SK-N-SH (cell line): ENCODE measurements at places on chromosomes 5 and 9.

DNA sequence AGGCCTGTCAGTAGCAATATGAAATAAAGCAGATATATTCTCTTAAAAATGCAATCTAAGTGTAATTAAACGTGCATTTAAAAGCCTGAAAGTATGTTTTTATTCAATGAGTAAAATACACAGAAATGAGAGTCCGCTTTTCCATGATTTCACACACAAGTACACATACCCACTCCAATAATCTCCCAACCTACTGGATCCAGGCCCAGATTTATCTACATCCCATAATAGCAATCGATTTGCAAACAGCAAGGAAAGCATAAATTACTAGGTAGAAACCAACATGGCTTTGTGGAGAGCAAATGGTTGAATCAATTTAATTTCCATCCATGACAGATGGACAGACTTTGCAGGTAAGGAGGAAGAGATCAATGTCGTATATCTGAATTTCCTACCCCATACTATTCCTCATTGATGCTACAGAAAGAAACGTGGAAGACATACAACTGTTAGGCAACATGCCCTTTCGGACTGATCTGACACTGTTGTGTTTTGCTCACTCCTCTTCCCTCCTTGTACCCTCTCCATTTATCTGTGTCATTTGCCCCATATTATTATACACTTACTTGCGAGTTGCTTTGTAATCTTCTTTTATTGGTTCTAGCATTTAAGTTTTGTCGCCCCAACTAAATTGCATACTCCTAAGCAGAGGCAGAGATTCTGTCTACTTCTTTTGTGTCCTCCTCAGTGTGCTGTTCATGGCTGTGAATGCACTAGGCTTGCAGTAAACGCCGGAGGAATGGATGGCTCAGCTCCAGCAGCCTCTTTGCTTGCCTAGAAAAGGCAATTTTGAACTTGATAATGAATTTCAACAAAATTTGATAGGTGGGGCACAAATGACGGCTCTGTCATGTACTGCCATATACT lies 133.6 kb downstream of the NFIB start:
- DNase-seq: no peak

- DNase-seq: no peak
Measured at GRCh38 chr5:132549576-132549975, 6.3 kb upstream of the IL5 start.

GRCh38 chr9:23322392-23322791 lies 503.6 kb downstream of the ELAVL2 start:
- peak; percentile 4 for DNase-seq

DNA sequence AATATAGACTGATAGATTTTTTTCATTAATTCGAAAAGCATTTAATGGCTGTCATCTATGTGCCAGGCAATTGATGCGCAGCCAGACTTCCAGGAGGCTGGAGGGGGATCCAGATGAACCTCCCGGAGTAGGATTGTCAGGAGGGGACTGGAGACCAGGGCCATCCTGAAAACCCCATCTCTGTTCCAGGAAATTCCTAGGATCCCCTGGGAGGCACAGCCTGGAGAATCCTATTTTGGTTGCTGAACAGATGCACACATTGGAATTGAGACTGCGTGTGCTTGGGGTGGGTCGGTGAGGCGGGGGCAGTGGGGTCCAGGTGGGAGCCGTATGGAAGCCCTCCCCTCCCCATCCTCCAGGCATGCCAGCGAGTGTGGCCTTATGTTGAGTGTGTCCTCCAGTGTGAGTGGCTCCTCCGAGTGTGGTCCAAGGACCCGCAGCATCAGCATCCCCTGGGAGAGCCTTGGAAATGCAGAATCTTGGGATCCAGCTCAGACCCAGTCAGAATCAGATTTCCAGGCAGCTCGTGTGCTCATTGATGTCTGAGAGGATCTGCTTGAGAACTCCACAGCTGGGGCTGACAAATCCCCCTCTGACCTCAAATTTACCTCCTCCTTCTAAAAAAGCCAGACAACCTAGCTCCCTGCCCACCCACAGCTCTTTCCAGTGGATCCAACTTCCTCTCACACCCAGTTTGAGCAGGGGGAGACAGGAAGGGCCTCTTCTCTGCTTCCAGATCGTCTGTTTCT lies 38.7 kb downstream of the ROPN1L start:
- DNase-seq: no peak

DNA sequence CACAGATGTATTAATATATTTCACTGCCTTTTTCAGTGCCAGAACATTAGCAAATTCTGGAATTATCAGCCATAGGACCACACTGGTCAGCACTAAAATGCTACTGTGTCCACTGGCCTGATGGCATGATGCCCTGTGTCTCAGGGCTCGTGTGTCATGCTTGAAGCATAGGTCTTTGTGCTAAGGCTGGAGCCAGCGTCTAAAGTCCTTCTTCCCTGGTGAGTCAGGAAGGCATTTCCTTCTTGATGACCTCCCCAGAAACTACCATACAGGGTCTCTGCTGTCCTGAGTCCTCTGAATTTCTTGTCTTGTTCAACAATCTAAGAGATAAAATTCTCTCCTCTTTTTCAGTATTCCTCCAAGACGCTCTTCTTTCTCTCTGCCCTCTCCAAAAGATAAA lies 489.9 kb downstream of the PSAT1 start:
- DNase-seq: no peak

- no peak for DNase-seq
Measured at GRCh38 chr5:67799732-67800234, 415.8 kb upstream of the PIK3R1 start.

DNA sequence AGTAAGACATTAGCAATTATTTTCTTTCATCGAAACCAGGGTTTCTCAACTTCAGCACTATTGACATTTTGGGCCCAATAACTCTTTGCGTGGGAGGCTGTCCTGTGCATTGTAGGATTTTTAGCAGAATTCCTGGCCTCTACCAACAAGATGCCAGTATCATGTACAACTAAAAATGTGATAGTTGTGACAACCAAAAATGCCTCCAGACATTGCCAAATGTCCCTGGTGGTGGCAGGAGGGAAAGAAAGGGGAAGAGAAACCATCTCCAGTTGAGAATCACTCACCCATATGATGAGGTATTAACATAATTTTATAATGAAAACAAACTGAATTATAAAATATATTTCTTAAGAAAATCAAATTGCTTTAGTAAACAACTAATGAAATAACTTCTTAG lies 406.1 kb downstream of the RAB3C start:
- DNase-seq: no peak

GRCh38 chr5:84286662-84287061 lies 98.0 kb downstream of the EDIL3 start:
- DNase-seq: no peak

- DNase-seq: no peak
Measured at GRCh38 chr5:39521940-39522590, 97.3 kb upstream of the DAB2 start.

GRCh38 chr5:135890867-135891266 lies 4.8 kb downstream of the IL9 start:
- no peak for DNase-seq

GRCh38 chr5:178417391-178417811 lies 172.8 kb downstream of the COL23A1 start:
- DNase-seq: peak; percentile 65

- DNase-seq: no peak
Measured at GRCh38 chr5:111996574-111996973, 239.6 kb upstream of the NREP start.

DNA sequence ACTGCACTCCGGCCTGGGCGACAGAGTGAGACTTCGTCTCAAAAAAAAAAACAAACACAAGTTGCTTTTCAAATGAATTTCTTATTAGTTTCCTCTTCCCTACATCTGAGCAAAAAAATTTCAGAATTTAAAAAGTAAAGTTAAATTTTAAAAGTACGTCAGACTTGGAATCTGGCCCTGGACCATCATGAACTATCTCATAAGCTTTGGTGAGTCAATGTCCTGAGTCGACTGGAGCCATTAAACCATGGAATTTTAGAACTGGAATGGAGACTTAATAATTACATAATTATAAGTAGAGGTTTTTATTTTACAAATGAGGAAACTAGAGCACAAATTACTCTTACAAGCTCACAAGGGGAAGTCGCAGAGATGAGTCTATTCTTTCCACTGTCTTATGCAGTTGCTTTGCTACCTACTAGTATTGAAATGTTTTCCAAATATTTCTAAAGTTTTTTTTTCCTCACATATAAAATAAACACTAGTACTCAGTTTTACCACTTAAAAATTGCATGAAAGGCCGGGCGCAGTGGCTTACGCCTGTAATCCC lies 98.0 kb upstream of the ZNF608 start:
- no peak for DNase-seq

- DNase-seq: no peak
Measured at GRCh38 chr9:89969156-89969675, 364.4 kb downstream of the GADD45G start.

DNA sequence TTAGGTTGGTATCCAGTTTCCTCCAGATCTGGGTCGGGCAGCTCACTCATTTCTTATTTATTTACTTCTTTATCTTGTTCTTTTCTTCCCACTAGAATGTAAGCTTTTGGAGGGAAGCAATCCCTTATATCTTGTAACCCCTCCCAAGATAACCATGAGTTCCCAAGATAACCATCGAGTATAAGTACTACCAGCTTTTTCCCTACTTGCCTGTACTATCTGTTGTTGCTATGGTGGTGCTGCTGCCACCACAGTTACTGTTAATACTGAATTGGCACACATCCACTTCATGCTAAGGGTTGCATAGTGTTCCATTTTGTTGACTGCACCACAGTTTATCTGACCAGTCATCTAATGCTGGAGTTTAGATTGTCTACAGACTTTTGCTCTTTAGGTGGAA lies 19.9 kb downstream of the NUP214 start:
- DNase-seq: no peak

DNA sequence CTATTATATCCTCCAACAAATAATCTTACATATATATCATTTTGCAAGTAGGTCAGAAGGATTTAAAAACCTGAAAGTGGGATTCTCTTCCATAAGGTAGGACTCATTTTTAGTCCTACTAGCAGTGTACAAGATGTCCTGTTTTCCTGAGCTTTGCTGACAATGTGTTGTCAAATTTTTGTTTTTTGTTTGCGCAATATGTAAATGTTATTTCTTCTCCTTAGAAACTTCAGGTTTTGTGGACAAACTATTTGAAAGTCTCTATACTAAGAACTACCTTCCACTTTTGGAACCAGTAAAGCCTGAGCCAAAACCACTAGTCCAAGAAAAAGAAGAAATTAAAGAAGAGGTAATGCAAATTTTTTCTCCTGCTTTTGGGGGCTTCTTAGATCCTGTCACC lies 19.8 kb downstream of the RBM27 start:
- no peak for DNase-seq

DNA sequence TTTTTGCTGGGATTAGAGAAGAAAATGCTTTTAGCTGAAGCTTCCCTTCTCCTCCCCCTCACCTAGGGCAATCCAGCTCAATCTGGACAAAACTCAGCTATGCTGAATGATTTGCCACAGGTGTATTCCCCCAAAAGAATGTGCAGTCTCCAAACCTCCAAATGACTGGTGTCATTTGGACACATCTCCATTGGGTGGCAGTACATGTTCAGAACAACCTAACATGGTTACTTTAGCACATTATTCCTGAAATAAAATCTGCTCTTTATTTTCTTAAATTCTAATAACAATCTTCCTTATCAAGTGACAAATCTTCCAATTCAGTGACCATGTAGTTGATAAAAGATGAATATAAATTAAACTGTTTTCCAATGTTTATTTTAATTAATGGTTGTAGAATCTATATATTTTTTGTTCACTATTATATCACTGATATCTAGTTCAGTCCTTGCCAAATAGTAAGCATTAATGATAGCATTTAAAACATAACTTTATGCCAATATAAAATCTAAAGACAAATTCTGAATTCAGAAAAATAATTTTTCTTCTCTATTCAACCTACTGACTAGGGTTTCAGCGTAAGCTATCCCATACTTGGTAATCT lies 61.3 kb upstream of the MOCS2 start:
- DNase-seq: peak; percentile 30

DNA sequence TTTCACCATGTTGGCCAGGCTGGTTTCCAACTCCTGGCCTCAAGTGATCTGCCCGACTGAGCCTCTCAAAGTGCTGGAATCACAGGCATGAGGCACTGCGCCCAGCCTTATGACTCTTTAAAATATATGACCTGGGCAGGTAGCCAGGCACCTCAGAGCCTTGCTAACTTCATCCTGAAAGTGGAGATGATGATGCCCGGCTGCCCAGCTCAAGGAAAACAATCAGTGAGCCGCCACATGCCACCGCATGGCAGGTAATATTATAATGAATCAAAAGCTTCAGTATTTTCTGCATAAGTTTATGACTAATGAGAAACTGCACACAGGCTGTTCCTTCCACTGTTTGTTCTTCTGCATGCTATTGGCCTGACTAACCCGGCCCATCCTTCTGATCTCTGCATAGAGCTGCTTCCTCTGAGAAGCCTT lies 30.4 kb upstream of the DMRT1 start:
- no peak for DNase-seq

DNA sequence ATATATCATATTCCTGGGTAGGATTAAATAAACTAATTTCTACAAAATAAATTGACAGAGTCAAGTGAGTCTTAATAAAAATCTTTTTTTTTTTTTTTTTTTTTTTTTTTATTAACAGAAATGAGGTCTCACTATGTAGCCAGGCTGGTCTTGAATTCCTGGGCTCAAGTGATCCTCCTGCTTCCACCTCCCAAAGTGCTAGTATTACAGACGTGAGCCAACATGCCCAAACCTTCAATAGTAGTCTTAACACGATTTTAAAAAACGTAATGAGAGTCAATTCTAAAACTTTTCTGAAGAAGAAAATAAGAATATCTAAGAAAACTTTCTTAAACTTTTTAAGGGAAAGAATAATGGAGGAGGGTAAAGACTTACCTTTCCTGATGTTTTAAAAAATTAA lies 84.2 kb downstream of the YIPF5 start:
- no peak for DNase-seq

DNA sequence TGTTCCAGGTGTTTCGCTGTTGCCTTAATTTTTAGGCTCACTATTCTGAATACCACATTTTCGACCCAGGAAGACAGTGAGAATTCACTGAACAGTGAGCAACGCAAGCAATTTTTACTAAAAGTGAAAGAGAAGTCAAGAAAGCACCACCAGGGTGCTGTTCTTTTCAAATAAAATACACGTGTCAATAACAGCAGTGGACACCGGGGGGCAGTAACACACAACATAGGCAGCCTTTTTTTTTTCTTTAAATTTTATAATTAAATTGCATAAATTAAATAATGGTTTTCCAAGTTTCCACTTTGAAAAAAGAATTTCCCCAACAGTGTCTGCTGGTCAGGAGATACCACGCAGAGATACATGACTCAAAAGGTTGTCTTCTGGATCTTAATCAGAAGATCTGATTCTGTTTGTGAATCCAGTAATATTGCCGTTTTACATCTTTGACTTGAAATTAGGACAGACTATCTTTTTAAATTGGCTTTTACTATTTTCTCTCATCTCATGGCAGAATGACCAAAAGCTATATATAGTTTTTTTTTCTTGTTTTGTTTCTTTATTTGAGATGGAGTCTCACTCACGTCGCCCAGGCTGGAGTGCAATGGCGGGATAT lies 47.1 kb upstream of the SH3GL2 start:
- DNase-seq: peak; percentile 59
